NCI-H345 (cell line): ENCODE measurements at places on chromosomes 11 and 22.
A peak's percentile ranks its signal among the peaks of the same experiment; 100 is the strongest.

DNA sequence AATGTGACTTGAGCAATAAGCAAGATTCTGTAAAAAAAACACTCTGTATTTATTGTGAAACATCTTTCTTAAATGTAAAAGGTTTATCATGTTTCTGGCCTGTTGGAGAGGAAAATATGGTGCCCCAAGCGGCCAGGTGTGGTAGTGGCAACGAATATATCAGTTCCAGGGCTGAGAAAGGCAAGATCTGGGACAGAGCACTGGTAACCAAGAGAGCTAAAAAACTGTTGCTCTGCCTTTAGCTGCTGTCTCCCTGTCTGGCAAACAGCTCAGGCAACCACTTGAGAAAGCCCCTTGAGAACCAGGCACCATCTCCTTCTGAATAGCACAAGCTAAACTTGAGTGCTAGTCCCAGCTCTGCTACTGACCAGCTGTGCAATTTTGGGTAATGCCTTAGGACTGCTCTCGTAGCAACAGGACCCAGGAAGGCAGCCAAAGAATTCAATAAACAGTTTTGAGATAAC, 129.9 kb downstream of the KCNC1 start:
- no peak for DNase-seq

GRCh38 chr11:111571829-111572501, 30.3 kb upstream of the SIK2 start:
- no peak for DNase-seq

DNA sequence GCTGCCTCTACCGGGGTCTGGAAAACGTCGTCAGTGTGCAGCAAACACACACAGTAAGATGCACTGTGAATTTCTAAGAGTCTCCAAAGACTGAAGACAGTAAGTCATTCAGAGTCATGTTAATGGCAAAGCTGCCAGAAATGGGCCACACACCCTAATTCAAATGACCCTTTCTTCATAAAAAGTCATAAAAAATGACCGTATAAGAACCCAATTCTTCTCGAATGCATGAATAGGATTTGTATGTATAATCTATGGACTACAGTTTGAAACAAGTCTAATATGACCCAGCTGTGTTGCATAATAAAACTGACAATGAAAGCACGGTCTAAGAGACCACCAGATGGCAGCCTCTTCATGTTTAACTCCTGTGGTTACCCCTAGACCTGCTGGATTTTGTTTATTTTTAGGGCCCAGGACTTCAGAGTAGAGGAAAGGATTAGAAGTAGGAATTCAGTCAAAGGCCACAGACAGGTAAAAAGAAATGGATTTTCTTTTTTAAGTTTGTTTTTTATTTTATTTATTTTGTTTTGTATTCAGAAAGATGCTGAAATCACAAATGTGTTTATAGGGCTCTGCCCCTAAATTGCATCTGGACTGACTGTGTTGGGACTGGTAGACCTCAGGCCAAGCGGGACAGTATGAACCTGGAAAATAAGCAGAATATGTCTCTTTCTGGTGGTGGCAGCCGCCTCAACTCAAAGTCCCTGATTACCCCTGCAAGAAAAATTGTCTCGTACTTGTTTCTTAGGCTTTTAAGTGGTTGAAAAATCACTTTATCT, 32.1 kb upstream of the SLC5A12 start:
- DNase-seq: peak; percentile 51

GRCh38 chr11:87739766-87740165, 435.5 kb downstream of the RAB38 start:
- no peak for DNase-seq

DNA sequence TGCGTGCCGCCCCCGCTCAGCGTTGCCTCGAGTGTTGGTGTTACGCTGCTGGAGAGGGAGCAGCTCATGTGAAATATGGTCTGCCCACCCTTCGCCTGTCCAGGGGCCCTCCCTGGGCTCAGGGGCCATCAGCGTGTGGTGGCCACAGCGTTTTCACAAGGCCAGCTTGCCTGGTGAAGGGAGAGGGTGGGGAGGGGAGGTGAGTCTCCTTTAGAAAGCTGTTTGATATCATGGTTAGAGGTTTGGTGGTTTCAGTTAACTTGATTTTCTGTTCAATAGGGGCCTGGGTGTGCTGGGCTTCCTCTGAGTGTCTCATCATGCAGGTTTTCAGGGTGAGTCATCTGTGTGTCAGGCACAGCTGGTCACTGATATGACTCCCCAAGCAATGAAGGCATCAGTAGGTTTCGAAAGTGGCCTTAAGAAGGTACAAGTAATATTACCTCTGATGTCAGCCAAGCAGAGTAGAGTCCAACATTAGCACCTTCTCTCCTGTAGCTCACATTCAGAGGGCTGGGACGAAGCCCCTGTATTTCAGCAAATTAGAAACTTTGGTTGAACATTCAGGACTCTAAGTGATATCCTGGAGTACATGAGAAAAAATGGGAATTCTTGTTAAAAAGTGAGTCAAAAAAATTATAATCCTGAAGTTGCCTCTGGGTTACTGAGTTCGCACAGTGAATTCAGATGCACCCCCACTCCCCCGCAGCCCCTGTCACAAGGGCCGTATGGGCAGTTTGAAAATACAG, 172.5 kb downstream of the TBC1D22A start:
- DNase-seq: no peak

DNA sequence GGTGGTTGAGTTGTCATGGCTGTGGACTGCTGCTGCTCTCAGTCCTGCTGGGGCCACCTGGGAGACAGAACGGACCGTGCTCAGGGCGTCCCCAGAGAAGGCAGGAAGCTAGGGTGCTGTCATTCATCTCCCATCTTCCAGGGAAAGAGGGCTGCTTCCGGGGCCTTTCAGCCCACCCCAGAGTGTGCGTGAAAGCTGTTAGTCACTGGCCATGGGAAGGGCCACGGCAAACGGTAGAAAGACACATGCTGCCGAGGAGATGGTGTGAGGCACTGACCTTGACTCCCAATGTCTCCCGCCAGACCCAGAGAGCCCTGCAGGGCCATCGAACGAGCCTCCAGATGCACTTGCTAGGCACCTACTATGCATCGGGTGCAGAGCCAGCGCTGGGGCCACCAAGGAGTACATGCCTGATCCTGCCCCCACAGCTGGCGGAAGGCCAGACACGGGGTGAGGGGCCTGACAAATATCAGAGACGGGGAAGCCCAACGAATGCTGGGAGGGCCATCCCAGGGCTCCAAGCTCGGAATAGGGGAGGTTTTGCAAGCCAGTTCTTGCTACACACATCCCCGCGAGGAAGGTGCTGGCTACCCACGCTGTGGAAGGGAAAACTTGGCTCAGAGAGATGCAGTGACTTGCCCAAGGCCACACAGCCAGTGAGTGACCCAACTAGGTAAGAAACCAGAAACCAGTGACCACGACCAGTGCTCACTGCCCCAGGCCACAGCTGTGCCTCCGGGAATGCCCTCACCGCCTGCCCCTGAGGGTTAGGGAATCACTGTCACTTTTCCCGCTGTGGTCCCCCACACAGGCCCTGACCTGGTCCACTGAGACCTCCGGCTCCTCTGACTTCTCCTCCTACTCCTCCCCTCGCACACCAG, 10.1 kb downstream of the RAC2 start:
- DNase-seq: no peak

GRCh38 chr22:24120044-24120443, 61.2 kb upstream of the SUSD2 start:
- no peak for DNase-seq

DNA sequence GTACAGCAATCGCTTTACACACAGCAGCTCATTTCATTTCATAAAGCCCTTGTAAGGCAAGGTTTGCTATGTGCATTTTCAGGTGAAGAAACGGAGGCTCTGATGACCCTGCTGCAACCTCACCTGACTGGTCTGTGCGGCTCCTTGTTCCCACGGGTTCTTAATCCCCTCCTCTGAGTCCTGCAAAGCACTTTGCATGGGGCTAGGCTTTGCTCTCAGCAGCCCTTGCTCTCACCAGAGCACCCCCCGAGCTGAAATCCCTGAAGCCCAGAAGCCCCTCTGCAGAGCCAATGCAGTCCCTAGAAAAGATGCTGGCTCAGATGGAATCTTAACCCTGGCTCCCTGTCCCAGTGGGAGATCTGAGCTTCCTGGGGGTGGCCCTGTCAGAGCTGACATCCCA, 11.0 kb upstream of the APOL6 start:
- no peak for DNase-seq

- no peak for DNase-seq
These were observed 268.6 kb downstream of the JRKL start for GRCh38 chr11:96658436-96658835.

GRCh38 chr22:43256976-43257545, 70.1 kb upstream of the TTLL12 start:
- no peak for DNase-seq

- no peak for DNase-seq
These were observed 25.8 kb upstream of the SLC22A12 start for GRCh38 chr11:64564947-64565889.

DNA sequence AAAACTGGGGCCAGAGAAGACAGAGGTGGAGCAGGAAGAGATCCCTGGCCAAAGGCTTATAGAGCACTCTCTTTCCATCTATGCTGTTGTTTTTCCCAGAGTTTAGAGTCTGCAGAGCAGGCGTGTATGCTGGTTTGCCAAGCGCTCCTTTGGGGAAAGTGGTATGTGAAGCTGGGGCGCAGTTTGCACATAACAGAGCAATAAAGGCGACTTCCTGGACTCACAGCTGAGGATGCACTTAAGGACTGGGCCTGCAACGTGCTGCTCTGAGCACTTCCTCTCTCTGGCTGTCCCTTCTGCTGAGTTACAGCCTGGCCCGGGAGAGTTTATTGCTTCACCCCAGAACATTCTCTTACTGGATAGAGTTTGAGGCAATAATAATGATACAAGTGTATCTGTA, 41.7 kb downstream of the THAP12 start:
- no peak for DNase-seq

DNA sequence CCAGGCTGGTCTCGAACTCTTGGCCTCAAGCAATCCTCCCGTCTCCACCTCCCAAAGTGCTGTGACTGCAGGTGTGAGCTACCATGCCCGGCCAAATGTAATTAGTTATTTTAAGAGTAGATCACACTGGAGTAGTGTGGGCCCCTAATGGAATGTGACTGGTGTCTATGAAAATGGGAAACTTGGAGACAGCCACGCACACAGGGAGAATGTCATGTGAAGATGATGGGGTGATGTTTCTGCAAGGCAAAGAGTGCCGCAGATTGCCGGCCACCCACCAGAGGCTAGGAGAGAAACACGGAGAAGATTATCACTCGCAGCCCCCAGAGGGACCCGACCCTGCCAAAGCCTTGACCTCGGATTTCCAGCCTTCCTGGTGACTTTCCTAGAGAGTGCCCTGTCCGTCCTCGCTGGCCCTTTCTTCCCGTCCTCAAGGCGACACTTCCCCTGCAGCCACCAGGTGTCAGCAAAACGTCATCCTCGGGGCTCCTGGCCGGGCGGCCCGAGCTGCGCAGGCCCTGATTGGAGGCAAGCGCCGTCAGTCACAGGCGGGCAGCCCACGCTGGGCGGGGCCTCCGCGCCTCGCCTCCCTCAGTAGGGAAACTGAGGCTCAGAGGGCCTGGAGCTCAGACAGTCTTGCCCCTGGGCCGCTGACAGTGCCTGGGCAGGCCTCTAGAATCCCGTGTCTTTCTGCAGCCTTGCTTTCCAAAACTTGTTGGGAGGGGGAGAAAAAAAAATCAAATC, 16.3 kb downstream of the CRYBB2 start:
- peak; percentile 83 for DNase-seq

DNA sequence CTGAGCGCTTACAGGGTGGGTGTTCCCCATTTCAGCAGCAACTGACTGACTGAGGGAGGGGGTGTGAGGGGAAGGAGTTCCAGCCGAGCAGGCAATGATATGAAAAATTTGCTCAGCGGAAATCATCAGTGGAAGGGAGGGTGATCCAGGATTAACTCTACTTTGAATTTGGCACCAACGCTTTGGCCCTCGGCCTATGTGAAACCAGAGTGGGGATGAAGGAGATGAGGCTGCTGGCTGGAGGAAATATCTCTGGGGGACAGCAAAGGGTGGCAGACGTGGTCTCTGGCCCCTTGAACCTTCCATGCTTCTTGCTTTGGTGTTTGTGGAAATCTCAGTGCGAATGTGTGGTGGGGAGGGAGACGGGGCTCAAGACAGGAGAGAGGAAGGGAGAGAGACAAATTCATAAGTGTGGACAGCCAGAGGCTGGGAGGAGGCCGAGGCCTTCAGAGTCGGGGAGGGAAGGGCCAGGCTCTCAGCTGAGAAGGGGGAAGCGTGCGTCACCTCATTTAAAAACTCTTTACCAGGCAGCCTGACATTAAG, 83.6 kb downstream of the FDX1 start:
- DNase-seq: no peak

- DNase-seq: no peak
These were observed 20.7 kb upstream of the NAV2 start for GRCh38 chr11:19691815-19692500.

DNA sequence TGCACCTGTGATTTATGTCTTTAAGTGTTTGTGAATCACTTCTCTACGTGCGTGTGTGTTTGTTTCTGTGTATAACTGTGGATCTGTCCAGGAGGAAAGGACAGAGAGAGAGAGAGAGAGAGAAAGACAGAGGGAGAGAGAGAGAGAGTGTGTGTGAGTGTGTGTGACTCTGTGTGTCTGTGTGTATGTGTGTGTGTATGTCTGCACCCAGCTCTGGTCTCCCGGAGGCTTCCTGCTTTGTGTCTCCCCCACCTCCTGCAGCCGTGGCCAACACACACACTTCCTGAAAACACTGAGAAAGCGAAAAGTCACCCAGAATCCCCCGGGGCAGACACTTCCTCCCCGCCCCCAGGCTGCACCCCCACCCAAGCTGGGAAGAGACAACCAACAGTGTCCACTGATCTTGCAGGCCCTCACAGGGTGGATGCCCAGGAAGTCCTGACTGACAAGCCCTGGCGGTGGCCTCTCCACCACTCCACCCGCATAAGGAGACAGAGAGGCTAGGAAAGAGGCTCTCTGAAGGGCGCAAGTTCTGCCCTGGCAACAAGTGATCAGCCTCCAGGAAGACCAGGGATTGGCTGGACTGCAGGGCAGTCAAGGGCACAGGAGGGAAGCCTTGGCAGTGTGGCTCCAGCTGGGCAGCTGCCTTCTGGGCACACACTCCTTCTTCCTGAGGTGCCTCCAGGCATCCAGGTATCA, 30.0 kb downstream of the ARAP1 start:
- DNase-seq: peak; percentile 33

DNA sequence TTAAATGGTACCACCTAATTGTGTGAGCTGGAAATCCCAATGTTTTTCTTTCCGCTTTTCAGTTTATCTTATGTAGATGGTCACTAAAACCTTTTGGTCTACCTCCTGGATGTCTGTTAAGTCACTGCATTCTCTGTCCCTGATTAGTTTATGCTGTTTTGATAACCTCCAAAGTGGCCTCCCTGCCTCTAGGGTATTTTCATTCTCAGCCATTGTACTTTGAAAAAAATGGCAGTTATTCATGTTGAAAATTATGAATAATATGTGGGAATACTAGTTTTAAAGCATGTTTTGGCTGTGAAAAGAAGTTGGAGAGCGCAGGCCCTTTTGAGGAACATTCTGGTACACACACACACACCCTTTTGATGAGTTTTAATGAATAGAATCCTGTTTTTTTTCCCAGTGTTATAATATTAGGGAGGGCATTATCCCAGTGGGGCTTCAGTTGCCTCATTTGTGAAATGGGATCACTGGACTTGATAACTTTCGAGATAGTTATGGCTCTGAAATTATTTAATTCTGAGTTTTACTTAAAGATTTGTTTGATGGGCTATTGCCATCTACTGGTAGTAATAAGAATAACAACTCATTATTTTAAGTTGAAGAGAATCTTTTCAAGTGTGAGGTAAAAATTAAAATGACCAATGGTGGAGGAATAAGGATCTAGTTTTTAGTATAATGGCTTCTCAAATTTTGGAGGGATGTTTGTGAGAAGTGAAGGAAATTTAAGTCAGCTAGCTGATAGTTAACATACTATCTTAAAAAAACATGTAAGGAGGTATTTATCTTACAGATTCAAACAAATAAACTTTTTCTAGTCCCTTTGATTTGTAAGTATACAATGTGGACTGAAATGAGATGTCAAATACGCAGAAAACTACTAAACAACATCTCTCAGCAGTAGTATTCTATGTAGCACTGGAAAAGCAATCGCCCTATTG, 3.9 kb downstream of the FDX1 start:
- DNase-seq: peak; percentile 16
